ENCODE measurements at places on chromosomes 16 and 17.

- DNase-seq: no peak
Observed at GRCh38 chr17:47945529-47946508, 4.4 kb downstream of the PNPO start.

GRCh38 chr17:77465358-77466041 is 324.7 kb downstream of the SEC14L1 start:
- no peak for DNase-seq

GRCh38 chr17:76397687-76398522 is 13.5 kb downstream of the SPHK1 start:
- DNase-seq: peak; percentile 74

DNA sequence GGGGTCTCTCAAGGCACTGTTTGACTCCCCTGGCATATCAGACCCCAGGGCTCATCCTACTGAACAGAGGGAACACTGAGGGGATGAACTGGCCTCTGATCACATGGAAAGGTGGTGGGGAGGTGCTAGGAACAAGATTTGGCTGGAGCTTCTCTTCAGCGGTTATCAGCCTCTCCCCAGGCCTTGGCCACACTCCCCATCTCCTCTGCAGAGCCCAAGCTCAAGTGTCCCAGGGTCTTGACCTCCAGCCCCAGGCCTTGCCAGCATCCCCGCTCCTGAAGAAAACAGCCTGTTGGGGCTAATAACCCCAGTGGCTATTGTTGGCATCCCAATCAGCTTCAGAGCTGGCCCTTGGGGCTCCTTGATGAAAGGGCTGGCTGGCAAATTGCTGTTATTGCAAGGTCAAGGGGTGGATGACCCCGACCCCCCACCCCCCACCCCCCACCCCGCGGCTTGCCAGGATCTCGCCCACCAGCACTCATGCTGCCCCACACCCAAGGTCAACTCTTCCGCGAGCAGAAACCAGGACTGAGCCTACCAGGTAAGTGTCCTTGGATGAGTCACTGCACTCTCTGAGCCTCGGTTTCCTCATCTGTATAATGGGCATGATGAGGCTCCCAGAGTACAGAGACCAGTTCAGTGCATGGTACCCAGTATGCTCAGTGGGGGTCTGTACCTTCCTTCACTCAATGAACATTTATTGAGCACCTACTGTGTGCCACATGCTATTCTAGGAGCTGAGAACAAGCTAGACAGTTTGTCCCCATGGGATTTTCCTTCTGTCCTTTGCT is 18.8 kb upstream of the FAM83G start:
- DNase-seq: no peak

DNA sequence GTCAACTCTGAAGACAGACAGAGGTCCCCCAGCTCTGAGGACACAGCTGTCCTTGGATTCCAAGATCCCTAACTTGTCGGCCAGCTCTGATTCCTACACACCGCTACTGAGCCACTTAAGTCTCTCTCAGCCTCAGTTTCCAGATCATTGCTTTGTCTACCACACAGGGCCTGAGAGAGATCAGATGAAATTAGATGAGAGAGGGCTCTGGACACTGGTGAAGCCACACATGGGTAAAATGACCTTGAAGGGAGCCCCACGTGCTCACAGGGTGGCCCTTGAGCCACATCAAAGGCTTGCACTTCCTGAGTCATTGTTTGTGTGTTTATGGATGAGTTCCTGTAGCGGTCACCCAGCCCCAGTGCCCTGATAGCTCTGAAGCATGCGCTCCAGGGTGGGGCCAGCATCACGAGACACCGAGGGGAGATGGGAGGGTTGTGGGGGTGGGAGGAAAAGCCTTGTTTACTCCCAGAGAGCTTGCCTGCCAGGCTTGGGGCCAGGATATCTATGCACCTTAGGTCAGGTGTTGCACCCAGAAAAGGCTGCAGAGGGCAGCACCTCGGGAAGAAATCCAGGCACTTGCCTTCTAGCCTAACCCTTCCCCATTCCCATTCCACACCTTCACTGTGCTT is 32.7 kb upstream of the SLC6A2 start:
- no peak for DNase-seq

DNA sequence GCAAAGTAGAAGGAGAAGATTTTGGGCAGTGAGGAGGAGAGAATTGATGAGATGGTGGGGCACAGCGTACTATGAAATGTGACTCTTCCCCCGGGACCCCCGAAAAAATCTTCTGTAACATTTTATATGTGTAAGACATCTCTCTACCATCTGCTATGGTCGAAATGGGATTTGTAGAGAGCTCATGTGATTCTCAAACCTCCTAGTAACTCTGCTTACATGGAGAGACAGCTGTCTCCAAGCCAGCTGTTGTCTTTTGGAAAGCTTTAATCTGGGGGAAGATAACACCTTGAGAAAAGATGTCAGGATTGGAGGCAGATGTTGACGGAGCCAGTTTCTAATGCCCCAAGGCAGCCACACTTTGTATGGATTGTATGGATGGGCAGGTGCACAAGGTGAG is 94.1 kb downstream of the PRKCB start:
- no peak for DNase-seq

GRCh38 chr16:66603537-66604375 is 748 bp upstream of the CMTM3 start:
- no peak for DNase-seq

- DNase-seq: no peak
Observed at GRCh38 chr16:20396846-20397467, 7.6 kb downstream of the PDILT start.

DNA sequence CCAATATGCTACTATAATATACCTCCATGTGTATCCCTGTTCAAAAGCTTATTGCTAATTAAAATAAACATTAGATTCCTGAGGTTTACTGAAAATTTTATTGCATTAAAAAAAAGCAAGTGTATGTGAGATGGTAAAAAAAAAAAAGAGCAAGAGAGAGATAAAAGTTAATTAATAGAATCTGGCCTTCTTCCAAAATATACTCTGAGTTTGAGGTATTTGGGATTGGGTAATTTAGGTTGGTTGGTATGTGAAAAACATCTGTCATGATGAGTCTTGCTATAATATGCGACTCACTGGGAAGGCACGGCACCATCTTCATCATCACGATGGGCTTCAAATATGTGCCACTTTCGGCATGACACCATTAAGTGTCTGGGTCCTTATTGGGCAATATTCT is 711.1 kb upstream of the SOX9 start:
- no peak for DNase-seq

- DNase-seq: no peak
Observed at GRCh38 chr17:77245162-77245926, 104.6 kb downstream of the SEC14L1 start.

DNA sequence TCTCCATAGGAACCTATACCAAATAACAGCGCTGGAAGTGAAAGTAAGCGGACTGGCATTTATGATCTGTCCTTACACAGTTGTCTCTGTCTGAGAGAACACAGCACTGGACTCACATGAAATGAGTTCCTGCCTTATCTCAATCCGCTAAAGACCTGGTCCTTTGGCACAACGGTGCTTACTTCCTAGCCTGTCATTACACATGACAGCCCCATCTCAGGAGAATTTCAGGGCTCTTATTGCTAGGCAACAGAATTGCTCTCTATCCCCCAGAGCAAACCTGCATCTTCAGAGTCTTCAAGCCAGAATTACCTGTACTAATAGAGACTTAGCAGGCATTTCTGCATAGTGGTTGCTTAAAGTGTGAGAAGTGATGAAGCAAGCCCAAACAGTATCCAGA is 4.3 kb downstream of the KCNJ2 start:
- DNase-seq: no peak

DNA sequence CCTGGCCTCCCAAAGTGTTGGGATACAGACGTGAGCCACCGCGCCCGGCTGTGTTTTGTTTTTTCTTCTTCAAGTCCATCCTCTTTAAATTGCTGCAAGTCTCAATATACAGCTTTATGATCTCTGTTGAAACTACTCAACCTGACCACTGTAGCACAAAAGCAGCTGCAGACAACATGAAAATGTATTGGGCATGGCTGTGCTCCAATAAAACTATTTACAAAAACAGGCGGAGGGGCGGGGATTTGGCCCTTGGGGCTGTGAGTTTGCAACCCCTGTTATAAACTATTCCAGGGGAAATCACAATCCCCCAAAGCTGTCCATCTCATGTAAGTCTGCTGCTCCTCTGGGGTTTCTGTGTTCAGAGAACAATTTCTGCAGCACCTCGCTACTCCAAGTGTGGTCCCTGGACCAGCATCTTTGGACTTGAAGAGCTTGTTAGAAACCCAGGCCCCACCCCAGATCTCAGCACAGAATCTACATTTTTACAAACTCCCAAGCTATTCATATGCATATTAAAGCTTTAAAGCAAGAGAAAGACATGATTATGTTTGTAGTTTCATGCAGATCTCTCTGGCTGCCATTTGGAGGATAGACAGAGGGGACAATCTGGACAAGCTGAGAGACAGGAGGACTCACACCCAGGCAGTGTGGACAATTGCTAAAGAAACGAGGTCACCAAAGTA is 33.6 kb downstream of the TEKT5 start:
- DNase-seq: no peak

Measured in NCI-H1092 (cell line).